ENCODE measurements at places on chromosomes 2 and 18.
A peak's percentile ranks its signal among the peaks of the same experiment; 100 is the strongest.

DNA sequence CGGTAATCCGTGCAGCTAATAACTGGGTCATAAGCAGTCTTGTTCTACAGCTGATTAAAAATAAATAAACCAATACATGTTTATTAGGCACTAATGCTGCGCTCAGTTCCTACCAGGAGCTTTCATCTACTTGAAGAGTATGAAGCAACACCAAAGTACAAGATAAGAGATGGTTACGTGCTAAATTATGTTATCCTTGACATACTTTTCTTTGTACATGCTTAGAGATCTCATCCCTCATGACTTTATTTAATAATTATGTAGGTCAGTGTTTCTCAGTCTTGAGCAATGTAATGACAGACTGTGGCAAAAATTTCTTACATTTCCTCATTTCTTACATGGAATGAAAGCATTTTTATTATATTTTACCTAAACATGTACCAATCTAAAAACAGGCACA is 54.6 kb upstream of the COBLL1 start:
- peak; percentile 48 for DNase-seq

GRCh38 chr2:85053802-85054201 is 79.4 kb upstream of the TCF7L1 start:
- DNase-seq: peak; percentile 48

GRCh38 chr18:31041271-31042083 is 1.1 kb downstream of the DSC3 start:
- DNase-seq: no peak

DNA sequence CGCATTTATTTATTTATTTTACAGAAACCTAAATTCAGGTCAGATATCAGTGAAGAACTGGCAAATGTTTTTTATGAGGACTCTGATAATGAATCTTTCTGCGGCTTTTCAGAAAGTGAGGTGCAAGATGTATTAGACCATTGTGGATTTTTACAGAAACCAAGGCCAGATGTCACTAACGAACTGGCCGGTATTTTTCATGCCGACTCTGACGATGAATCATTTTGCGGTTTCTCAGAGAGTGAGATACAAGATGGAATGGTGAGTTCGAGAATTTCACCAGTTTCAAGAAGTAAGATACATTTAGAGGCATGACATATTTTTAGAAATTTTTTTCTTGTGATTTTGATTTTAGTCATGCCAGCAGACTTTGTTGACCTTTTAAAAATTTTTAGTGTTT is 4.6 kb downstream of the CDCA7 start:
- DNase-seq: peak; percentile 13

- DNase-seq: no peak
Observed at GRCh38 chr2:66387016-66387753, 47.7 kb upstream of the MEIS1 start.

- no peak for DNase-seq
Observed at GRCh38 chr2:200255549-200255948, 50.9 kb upstream of the SPATS2L start.

GRCh38 chr2:42332575-42332974 is 28.4 kb downstream of the COX7A2L start:
- DNase-seq: no peak

DNA sequence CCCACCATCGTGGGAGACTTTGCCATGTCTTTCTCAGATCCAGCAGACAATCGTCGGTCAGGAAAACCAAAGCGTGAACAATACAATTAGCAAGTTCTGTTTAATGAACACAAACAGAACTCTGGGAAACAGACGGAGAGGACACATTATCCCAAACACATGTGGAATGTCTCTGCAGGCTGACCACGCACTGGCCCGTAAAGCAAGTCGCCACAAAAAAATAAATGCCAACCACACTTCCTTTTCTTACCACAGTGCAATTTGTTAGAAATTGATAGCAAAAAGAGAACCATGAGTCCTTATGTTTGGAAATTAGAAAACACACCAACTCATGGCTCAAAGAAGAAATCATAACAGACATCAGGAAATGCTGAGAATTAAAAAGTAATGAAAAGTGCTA is 210.9 kb downstream of the TWIST2 start:
- DNase-seq: no peak

GRCh38 chr2:26585100-26585499 is 56.1 kb downstream of the CIB4 start:
- DNase-seq: no peak

- DNase-seq: peak; percentile 12
Observed at GRCh38 chr2:239278941-239279365, 121.9 kb downstream of the HDAC4 start.

DNA sequence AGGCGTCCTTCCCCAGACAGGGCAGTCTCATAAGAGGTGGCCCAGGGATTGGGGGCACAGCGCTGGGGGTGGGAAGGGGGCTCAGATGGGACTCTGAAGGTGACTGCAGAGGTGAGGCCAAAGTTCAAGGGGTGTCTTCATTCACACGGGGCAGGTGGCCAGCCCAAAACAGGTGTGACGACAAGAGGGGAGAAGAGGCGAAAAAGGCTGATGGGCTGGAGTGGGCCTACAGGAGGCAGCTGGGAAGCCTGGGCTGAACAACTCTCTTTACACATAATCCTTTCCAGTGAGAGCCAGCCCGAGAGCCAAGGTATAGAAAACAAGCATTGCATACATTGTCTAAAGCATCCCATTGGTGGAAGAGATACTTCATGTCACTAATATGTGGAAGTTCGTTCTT is 130.9 kb upstream of the ASB18 start:
- no peak for DNase-seq

DNA sequence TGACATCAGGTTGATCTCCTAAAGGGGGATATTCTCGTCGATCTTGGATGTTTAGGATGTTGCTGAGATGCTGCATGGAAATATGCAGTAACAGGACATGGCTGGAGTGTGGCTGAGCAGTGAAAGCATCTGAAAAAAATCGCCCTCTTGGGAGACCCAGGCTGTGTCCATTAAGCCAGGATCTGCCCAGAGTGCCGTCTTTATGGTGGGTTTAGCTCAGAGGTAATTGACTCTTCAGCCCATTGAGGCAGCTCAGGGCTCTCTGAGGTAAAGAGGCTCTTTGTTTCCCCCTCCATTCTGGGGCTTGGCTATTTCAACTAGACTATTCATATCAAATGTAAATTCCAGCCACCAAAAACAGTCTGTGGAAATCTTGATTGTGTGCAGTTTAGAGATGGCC is 26.5 kb downstream of the OSBPL6 start:
- no peak for DNase-seq

GRCh38 chr2:119464981-119465380 is 33.3 kb downstream of the TMEM37 start:
- DNase-seq: no peak

DNA sequence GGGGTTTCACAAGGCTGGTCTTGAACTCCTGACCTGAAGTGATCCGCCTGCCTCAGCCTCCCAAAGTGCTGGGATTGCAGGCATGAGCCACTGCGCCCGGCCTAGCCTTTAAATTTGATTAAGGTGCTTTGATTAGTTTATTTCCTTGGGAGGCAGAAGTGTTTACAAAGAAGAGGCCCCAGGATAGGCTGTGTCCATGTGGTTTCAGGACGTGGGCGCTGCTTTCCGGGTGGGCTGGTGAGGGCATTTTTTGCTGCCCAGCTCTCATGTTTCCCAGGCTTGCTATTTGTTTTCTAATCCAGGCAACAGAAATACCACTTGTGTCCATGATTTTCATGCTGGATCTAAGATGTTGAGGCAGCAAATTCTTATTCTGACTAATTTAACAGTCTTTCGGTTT is 124.2 kb downstream of the SH3RF3 start:
- no peak for DNase-seq

DNA sequence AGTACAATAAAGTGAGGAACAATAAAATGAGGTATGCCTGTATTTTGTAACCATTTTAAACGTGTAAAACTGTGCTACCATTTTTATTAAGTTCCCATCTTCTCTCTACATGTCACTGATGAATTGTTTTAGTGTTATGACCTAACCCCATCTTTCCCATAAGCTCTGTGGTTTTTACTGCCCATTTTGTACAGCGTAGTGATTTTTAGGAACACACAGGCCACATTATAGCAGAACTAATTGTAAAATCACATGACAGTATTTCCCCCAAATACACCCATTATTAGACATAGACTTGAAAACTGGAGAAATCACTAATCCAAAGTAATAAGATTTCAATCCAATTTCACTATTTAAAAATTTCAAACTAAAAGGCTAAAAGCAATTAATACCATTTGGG is 130.7 kb downstream of the TMEM247 start:
- no peak for DNase-seq

- peak; percentile 5 for DNase-seq
Observed at GRCh38 chr2:190303647-190304046, 16.0 kb downstream of the HIBCH start.

GRCh38 chr2:109057686-109058085 is 68.7 kb upstream of the EDAR start:
- no peak for DNase-seq

- DNase-seq: no peak
Observed at GRCh38 chr2:100064165-100064564, 78.2 kb downstream of the AFF3 start.

GRCh38 chr2:27095745-27096651 is 9.4 kb downstream of the KHK start:
- DNase-seq: peak; percentile 51

GRCh38 chr2:182377467-182377866 is 49.4 kb downstream of the PDE1A start:
- DNase-seq: no peak

DNA sequence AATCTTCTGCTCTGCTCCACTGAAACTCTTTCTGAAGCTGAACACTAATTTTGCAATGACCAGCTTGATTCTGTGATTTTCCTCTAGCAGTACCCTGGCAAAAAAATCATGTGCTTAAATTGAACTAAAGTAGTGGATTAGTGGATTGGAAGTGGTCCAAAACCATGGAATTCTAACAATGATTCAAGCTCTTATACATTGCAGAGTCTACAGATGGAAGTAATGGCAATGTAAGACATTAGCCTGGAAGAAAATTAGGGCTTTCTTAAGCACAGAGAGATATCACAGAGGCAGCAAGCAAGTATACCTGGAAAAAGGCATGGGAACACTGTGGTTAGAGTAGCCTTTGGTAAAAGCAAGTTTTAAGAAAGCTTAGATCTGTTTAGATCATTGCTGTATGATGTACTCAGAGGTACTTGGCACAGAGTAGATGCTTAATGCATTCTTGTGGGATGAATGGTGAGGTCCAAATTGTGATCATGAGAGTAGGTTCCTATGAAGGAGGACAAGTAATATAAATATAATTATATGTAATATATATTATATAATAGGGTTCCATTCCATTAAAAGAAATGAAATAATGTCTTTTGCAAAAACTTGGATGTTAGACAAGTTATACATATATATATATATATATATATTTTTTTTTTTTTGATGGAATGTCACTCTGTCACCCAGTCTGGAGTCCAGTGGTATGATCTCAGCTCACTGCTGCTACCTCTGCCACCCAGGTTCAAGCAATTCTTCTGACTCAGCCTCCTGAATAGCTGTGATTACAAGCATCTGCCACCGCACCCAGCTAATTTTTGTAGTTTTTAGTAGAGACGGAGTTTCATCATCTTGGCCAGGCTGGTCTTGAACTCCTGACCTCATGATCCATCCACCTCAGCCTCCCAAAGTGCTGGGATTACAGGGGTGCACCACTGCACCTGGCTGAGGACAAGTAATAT is 172.2 kb upstream of the SCN7A start:
- peak; percentile 63 for DNase-seq

- no peak for DNase-seq
Observed at GRCh38 chr2:218307415-218308090, 15.2 kb upstream of the TMBIM1 start.

- no peak for DNase-seq
Observed at GRCh38 chr2:138028538-138028937, 64.3 kb downstream of the HNMT start.

GRCh38 chr2:190123956-190124355 is 61.4 kb upstream of the MSTN start:
- peak; percentile 82 for DNase-seq

GRCh38 chr2:75162897-75163296 is 36.4 kb downstream of the TACR1 start:
- no peak for DNase-seq

- peak; percentile 46 for DNase-seq
Observed at GRCh38 chr18:9965711-9966624, 52.2 kb downstream of the VAPA start.

- DNase-seq: peak; percentile 17
Observed at GRCh38 chr2:39243469-39244123, at the start of gene CDKL4. Gene CDKL4 (minus strand): TSS chr2:39243970.

DNA sequence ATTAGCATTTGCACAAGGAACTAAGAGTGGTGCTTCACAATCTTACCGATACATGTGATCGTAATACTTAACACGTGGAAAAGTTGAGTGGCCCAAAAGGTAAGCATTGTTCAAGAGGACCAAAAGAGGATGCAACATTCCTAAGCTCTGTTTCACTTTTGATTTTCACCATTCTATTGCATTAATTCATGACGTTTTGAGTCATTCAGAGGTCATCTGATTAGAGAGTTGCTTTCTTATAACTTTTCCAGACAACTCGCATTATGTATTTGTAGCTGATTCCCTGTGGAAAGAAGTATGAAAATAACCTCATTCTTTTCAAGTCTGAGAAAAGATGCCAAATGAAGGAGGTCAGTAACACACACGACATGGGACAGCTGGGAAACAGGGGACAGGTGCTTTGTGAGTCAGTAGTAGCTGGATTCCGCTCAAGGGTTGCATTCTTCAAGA is 344.4 kb downstream of the RND3 start:
- peak; percentile 81 for DNase-seq

GRCh38 chr2:22027345-22028005 is 903.7 kb downstream of the TDRD15 start:
- no peak for DNase-seq

DNA sequence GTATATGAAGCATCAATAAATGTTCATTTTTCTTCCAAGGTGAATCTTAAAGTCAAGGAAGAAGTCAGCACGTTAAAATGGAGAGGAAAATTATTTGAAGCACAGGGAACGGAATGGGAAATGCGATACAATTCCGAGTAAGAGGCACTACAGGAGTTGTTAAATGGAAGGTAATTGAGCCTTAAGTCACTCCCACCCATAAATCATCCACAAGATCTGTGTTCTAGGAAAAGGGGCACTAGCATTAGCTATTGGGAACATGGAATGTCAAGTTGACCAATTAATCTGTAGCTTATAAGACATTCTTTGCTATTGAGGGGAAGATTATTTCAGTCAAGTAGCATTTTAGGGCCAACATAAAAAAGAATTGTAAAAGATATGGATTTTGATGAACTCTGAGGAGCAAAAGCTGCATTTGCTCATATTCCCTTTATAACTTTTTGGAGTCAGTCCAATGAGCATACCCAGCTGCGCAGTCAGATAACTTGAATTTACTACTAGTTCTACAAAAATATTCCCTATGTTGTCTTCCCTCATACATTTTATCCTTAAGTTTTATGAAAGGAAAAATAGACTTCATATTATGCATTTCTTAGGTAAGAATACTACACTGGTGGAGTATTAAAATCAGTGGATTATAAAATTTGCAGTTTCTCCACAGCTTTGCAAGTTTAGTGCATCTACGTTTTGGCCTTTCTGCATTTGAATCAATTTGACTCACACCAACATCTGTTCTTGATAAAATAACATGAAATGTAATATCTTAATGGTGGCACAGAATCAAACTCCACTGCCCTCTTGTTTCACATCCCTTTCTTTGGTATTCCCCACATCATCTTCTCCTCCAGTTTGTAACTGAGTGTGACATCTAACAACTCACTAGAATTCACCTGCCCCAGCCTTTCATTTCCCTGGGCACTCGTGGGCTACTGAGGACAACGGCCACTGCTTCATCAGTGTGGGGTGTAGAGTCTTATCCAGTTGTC is 95.6 kb downstream of the SP3 start:
- DNase-seq: no peak

GRCh38 chr2:105541189-105542050 is 142.6 kb upstream of the FHL2 start:
- no peak for DNase-seq

- no peak for DNase-seq
Observed at GRCh38 chr2:6027066-6027465, 334.9 kb downstream of the SOX11 start.
